Stimulated activated CD8-positive, alpha-beta memory T cell treated with anti-CD3 and anti-CD28 coated beads, Interleukin-4, amount 100 ng/mL, for 4 hours (primary cell): ENCODE measurements at places on chromosomes 4 and X.
A peak's percentile ranks its signal among the peaks of the same experiment; 100 is the strongest.

DNA sequence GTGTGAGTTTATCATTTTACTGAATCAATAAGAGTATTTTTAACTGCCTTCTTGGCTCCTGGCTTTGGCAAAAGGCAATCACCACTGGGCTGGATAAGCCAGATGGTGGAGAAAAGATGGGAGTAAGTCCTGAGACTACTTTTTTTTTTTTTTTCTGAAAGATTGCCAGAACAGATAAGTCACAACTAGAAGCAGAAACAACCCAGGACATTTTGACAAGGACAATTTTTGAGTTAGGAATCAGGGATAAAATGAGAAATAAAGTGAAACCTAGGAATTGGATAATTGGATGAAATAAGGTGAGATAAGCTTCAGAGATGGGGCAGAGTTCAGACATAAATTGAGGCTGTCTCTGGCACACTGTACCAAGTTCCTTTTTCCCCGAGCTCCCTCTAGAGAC is 471.0 kb downstream of the KLHL13 start:
- no peak for DNase-seq

- no peak for DNase-seq
These were observed 53.5 kb upstream of the NPFFR2 start for GRCh38 chr4:71978210-71978835.

DNA sequence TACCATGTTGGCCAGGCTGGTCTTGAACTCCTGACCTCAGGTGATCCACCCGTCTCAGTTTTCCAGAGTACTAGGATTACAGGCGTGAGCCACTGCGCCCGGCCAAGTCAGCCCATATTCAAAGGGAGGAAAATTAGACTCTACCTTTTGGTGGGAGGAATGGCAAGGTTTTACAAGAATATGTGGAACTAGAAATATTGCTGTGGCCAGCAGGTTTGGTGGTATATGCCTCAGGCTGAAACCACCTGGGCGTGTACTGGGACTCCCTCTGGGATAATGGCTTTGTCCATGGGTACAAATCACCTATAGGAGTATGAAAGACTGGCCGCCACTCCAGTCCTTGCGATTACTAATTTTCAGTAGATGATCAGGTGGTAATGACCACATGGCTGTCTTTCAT is 32.4 kb downstream of the SAT1 start:
- DNase-seq, result no peak

DNA sequence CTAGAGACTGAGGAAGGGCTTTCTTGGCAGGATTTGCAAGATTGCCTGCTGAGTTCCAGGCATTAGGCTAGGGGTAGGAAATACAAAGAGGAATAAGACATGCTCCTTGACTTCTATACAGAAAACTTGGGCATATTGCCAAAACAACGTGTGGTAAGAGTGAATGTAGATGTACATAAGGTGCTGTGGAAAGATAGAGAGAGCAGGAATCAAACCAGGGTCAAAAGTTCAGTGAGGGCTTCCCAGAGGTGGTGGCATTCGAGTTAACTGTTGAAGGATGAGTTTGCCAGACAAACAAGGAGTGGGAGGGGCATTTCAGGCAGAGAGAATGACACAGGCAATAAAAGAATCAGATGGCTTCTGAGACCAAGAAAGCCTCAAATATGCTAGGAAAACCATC is 187.9 kb downstream of the KDR start:
- no peak for DNase-seq

DNA sequence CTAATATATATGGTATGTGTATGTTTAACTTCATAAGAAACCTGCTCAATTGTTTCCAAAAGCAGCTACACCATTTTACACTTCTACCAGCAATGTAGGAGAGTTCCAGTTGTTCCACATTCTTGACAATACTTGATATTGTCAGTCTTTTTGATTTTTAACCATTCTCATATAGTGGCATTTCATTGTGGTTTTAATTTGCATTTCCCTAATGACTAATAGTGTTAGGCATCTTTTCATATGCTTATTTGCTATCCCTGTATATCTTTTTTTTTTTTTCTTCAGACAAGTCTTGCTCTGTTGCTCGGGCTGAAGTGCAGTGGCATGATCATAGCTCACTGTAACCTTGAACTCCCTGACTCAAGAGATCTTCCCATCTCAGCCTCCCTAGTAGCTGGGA is 58.2 kb upstream of the TRIM2 start:
- no peak for DNase-seq

DNA sequence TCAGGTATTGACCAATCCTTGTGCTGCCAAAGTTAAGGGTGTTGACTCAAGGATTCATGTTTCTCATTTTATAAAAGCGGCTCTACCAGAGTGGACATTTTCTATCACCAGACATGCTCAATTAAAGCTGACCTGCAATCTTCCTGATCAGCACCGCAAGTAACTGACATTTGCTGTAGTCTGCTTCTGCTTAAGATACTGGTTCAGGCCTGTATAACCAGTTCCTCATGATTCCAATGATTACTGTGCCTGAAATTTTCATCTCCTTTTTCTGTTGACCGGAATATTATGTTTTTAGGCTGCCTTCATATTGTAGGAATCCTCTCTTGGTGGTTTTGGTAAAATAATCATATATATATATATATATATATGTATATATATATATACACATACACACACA is 160.2 kb upstream of the SPIN4 start:
- DNase-seq, result no peak

DNA sequence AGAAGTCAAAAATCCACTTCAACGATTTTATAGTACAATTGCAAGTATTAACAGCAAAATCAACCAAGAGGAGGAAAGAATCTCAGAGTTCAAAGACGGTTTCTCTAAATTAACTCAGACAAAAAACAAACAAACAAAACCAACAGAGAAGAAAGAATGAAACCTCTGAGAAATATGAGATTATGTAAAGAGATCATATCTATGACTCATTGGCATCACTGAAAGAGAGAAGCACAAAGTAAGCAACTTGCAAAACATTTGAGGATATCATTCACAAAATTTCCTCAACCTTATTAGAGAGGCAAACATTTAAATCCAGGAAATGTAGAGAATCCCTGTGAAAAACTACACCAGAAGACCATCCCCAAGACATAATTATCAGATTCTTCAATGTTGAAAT is 370.4 kb downstream of the INPP4B start:
- no peak for DNase-seq

- no peak for DNase-seq
These were observed 315.2 kb upstream of the SLIT2 start for GRCh38 chr4:19936476-19936875.

GRCh38 chr4:86496094-86497080 is 97.7 kb upstream of the PTPN13 start:
- no peak for DNase-seq

DNA sequence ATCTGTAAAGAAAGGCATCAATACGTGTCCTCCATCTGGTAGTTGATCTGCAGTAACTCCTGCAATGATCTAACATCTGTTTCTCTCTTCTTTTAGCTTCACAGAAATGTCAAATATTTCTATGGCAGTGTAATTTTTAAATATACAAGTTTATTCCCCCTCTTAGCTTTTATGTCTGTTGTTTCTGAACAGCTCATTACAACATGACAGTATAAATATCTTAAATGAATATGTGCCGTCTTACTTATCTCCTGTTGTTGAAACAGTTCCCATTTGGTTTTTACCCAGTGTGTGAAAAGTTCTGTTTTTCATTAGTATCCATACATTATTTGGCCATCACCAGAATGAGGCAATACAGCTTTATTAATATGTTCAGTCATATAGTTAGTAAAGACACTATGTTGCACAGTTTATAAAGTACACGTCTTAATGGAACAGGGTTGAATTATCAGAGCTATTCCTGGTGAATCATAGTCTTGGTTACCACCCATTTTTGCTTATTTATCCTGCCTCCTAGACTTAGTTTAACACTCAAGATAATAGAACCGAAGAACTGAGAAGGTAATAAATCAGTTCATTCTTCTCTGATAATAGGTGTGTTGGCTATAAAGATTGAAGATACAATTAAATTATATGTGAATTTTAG is 321.6 kb downstream of the TENM3 start:
- DNase-seq, result no peak

DNA sequence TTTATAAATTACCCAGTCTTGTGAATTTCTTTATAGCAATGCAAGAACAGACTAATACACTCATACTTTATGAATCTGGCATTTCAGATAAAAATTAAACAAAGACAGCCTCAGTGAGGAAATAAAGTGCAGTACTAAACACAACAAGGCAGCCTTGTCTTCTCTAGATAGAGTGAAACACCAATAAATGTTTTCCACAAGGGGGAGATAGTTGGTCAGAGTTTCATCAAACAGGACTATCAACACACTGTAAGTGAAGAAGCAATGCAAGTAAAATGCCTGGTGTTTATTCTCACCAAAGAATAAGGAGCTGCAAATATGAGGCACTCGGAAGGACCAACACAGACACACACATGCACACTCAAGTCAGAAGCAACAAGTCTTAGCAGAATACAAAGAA is 62.8 kb downstream of the FAM9B start:
- DNase-seq, result no peak

DNA sequence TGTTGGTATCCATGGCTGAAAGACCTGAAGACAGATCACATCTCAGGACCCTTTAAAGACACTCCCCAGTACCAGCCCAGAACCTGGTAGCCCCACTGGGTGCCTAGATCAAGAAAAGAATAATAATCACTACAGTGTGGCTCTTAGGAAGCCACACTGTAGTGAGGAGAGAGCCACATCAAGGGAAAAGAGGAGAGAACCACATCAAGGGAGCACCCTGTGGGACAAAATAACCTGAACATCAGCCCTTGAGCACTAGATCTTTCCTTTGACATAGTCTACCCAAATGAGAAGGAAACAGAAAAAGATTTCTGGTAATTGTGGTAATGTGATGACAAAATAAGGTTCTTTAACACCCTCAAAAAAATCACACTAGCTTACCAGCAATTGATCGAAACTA is 15.3 kb downstream of the RTL3 start:
- DNase-seq, result no peak

DNA sequence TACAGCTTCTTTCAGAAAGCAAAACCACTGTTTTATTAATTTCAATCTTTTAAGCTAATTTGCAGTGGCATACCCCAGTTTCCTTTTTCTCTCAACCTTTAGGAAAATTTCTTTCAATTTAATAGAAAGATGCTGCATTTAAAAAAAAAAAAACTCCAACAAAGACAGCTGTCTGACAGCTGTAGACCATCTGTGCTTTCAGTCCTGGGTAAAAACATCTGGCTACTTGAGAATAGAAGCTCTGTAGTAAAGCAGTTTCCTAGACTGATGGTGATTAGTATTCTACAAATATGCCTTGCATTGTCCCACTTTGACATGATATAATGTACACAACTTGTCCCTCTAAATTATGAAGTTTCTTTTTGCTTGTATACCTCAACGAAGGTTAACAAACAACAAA is 197.8 kb downstream of the EDA start:
- DNase-seq, result no peak

DNA sequence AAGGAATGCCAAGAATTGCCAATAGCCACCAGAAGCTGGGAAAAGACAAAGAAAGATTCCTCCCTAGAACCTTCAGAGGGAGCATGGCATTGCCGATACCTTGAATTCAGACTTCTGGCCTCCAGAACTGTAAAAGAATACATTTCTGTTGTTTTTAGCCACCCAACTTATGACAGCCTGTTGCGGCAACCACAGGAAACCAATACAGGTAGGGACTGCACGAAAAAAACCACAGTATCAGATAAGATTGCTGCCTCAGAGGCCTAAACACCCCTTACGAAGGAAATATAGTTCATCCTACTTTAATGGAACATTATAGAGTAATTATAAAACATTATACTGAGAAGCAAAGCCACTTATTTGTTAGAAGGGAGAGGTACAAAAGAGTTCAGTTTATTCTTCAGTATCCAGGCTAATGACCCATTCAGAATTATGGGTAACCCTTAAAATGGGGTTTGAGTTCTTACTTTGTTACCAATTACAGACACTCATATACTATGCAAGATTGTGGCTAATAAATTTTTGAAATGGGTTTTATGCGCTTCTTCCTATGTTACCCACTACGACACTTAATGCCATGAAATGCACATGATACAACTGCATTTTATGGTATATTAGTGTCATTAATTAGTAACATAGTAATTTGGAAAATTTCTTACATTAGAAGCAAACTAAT is 37.4 kb upstream of the SMIM10L2A start:
- peak; percentile 2 for DNase-seq

GRCh38 chr4:76194325-76194724 is 19.3 kb downstream of the SCARB2 start:
- no peak for DNase-seq

GRCh38 chr4:70356185-70356584 is 4.4 kb upstream of the SMR3A start:
- no peak for DNase-seq

- DNase-seq, result no peak
These were observed 140.5 kb downstream of the PACRGL start for GRCh38 chr4:20840648-20841190.

DNA sequence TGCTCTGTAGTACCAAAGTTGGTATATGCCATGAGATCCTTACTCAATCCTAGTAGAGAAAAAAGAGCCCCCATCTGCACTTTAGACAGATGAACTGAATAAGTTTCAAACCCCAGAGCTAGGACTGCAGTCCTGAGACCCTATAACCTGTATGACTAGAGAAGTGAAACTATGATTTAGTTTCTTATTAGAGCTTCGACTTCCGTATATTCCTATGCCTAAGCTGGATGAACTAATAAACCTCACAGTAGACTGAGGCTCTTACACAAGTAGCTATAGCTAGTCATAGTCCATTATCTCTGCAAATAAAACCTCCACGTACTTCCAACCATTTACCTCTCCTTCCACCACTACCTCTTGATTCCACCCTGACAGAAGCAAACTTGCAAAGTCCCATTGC is 6.3 kb upstream of the OTUD4 start:
- DNase-seq, result no peak

DNA sequence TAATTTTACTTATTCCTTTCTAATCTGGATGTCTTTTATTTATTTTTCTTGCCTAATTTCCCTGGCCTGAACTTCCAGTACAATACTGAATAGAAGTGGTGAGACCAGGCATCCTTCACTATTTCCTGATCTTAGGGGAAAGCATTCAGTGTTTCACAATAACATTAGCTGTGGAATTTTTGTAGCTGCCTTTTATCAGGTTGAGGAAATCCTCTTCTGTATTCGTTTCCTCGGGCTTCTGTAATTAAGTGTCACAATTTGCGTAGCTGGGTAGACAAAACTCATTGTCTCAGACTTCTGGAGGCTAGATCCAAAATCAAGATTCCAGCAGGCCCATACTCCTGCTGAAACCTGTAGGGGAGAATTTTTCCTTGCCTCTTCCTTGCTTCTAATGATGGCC is 598.4 kb upstream of the FTHL17 start:
- no peak for DNase-seq

DNA sequence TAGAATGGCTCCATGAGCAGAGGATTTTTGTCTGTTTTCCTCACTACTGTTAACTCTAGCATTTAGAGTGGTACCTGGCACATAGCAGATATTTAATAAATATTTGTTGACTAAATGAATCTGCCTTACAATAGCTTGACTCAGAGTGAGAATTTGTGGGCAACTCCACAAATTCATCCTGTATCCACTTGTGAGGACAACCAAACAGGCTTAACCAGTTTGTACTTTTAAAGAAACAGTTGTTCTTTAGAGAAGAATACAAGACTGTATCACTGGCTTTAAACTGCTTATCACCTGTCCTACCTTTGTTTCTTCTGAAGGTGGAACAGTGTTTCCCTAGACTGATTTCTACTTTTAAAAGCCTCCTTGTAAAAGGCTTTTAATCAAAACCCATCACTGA is 141.3 kb upstream of the SH3RF1 start:
- DNase-seq, result no peak
